ENCODE measurements at places on chromosomes 4 and X.
A peak's percentile ranks its signal among the peaks of the same experiment; 100 is the strongest.

GRCh38 chr4:168098248-168098717 lies 5.9 kb downstream of the ANXA10 start:
- no peak for DNase-seq

DNA sequence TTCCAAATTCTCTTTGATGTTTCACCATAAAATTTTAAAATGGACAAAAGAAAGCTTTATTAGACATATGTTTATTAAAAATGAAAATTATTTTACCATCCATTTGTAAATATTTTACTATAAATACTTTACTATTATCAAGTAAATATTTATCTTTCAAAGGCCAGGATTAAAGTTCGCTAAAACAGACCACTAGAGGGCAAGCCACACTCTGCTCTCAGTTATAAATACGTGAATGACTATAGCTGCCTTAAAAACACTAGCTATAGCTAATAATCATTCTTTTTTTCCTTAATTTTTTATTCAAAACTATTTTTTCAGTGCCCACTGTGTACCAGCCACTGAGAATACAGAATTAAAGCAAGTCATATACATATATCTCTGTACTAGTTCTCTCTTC lies 38.6 kb downstream of the UNC5C start:
- peak; percentile 6 for DNase-seq

DNA sequence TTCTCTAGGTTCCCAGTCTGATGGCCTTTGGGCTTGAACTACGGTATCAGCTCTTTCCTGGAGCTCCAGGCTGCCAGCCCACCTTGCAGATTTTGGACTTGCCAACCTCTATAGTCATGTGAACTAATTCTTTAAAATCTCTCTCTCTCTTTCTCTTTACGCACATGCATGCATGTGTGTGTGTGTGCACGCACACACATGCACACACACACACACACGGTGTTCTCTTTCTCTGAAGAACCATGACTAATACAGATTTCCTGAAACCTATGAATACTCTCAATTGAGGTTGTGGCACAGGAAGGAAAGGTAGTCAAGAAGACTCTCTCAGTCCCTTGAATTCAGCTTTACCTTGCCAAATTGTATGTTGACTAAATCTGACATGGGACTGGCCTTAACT lies 6.2 kb upstream of the ZCCHC13 start:
- no peak for DNase-seq

DNA sequence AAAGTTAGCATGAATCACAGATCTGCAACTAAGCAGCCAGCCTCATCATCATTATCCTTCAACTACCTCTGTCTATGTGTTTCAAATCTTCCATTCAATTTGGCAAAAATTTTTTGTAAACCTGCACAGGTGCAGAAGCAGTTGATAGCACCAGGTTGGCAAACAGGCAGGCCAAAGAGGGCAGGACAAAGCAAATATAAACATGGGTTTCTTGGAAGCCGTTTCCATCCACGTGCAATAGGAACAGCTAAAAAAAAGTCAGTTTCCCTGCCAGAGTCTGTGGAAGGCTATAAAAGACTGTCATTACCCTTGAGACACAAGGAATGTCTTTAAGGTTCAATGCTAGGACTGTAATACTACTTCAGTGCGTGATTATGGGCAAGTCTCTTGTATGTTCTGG lies 253.2 kb downstream of the PDHA2 start:
- DNase-seq: no peak

DNA sequence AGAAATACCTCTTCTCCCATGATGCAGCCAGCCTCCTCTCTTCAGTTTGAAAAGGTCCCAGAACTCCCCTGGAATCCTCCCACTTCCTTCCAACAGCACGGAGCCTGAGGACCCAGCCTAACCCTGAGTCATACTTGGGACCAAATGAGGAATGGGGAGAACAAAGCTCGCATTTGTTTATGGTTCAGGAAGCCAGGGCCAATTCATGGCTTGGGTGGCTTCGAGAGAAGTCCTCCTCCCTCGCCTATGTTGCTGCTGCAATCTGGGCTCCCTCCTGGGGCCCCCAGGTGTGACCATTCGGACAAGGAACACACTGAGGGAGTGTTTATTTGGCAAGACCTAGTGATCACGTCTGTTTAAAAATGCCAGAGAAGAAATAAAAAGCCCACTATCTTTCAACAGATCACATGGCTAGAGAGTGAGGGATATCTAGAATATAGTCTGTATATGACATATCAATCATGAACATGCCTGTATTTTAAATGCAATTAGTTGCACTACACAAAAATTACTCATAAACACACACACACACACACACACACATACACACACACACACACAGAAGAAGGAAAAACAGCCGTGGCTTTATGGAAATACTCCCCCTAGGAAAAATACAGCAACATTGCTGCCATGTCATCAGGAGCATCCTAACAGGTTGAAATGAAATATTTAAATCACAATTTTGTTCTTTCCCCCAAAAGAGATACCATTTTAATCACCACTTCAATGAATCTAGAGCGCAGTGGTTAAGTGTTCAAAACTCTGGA lies 155.7 kb upstream of the MAP3K15 start:
- DNase-seq: peak; percentile 10

Measured in NCI-H446 treated with DMSO at 0.1 percent for 48 hours (cell line).